ENCODE measurements at places on chromosomes 3 and 15. TPM values are rescaled to one million over a fixed set of nuclear protein-coding genes. Genes with fewer than 3 reads are reported as not detected.

Gene RLBP1
- not detected for total RNA-seq

Gene MAP6D1
- 1.7 TPM for total RNA-seq

Gene LSM3
- 17.9 TPM for total RNA-seq

Gene KLHL40
- total RNA-seq, result not detected

Gene TTC14
- 15.6 TPM for total RNA-seq

Gene CNTN3
- total RNA-seq, result 0.14 TPM

Gene UNC13C
- 0.03 TPM for total RNA-seq

Gene EPHA6
- 1.0 TPM for total RNA-seq

Gene BLOC1S6
- total RNA-seq, result 34.8 TPM

Gene MFSD1
- total RNA-seq, result 9.3 TPM

Gene PP2D1
- total RNA-seq, result not detected

Gene SLC12A1
- total RNA-seq, result 0.26 TPM

Gene SLCO2A1
- total RNA-seq, result 2.4 TPM

Gene CA12
- 0.70 TPM for total RNA-seq

Gene CDC25A
- total RNA-seq, result 72.3 TPM

Gene PLA2G4E
- not detected for total RNA-seq

Gene GCSAM
- total RNA-seq, result not detected

Gene LMOD3
- not detected for total RNA-seq

Gene ZNF385D
- 0.11 TPM for total RNA-seq

Gene FSIP1
- total RNA-seq, result 0.15 TPM

Gene CTXN2
- not detected for total RNA-seq

Gene CTXND1
- total RNA-seq, result not detected

Measured in H7 (cell line).